MG63 (cell line): ENCODE measurements at places on chromosomes 4 and X.

DNA sequence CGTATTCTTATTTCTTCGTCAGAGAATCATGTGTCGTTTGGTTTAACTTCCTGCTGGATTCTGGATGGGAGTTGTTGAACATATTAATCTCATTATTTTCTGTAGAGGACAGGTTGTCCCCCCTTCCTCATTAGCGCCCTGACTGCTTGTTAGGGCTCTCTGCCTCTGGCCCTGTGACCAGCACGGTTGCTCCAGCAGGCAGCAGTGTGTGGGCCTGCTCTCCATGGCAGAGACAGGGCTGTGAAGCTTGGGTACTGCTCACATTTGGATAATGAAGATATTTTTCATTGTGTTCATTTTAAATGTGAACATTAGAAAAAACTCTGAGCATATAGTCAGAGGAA is 102.7 kb downstream of the KLHL8 start:
- DNase-seq, result no peak

DNA sequence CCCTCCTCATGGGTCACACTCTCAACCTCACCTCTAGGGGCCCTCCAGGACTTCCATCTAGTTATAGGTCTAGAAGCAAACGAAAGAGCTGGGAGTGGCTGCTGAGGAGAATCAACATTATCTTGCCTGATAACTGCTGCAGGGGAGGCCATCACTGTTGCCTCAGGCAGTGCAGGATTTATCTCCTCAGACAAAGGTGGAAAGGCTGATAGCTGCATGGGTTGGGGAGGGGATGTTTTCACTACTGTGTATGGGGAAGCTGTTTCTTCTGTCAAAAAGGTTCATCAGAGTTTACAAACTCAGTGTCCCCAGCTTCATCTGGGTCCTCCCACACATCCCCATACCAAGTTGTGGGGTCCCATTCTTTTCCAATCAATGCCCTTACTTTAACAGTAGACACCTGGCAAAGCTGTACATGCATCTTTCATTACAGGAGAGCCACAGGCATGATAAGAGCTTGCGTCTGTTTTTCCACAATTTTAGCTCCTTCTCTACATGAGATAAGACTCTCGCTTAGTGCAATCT is 17.6 kb upstream of the PRDM8 start:
- DNase-seq, result no peak

DNA sequence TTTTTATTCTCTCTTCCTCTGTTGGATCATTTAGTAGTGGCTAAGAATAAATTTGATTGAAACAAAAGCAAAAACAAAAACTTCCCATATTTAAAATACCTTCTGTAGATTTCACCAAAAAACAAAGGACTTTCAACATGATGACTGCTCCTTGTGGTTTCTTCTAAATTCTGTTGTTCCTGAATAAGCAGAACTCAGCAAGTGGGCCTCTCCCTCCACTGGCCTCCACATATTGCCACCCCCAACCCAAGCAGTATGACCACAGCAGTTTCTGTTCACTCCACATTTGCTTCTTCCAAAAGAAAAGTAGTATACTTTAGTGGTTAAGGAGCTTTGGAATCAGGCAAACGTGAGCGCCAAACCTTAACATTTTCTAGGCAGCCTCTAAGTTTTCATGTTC is 114.7 kb downstream of the COX18 start:
- no peak for DNase-seq

DNA sequence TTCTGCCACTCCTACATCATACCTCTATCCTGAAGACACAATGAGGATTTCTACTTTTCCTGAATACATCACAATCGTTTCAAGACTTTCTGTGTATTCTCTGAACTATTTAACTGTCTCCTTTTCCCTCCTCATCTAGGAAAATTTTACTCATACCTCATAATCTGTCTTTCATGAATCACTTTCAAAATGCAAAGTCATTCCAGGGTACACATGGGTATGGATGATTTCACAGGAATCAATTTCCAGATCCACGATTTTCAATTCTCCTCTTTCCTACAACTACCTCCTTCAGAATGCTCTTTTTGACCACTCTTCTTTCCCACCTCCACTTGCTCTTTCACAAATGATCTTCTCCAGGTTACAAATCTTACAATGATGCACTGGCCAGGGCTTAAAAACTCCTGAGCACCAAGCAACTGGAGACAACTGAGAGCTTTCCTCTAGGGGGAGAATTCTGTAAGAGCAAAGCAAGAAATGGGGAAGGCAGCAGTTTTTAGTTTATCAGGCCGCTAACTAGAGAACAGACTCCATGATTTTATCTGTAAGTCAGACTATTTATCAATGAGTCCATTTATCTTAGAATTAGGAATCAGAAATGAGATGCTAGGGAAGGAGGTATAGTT is 116.4 kb downstream of the PPP3CA start:
- no peak for DNase-seq

GRCh38 chr4:1172228-1172851 is at the start of gene SPON2:
SPON2 (minus strand) TSS chr4:1172583.
- DNase-seq, result no peak

DNA sequence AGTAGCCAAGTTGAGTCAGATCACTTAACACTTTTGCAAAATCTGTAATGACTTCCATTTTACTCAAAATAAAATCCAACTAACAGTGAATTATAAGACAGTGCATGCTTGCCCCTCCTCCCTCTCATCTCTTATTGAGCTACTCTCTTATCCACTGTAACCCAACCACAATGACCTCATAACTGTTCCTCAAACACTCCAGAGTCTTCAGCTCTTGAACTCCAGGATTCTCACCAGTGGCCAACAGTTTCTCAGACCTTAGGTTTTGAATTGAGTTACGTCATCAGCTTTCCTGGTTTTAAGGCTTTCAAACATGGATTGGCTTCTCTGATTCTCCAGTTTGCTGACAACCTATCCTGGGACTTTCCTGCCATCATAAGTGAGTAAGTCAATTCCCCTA is 938.3 kb downstream of the RAB28 start:
- no peak for DNase-seq

GRCh38 chr4:84167093-84167492 is 332.0 kb downstream of the NKX6-1 start:
- DNase-seq, result no peak

- no peak for DNase-seq
Observed at GRCh38 chrX:121558886-121559285, 511.5 kb downstream of the GLUD2 start.

- DNase-seq, result no peak
Observed at GRCh38 chrX:134244043-134244442, 7.1 kb downstream of the CCDC160 start.

- DNase-seq, result no peak
Observed at GRCh38 chr4:149347139-149347538, 468.5 kb downstream of the IQCM start.

GRCh38 chrX:27555514-27555913 is 34.6 kb upstream of the DCAF8L2 start:
- no peak for DNase-seq

- DNase-seq, result no peak
Observed at GRCh38 chr4:26104056-26104685, 190.2 kb downstream of the SMIM20 start.

DNA sequence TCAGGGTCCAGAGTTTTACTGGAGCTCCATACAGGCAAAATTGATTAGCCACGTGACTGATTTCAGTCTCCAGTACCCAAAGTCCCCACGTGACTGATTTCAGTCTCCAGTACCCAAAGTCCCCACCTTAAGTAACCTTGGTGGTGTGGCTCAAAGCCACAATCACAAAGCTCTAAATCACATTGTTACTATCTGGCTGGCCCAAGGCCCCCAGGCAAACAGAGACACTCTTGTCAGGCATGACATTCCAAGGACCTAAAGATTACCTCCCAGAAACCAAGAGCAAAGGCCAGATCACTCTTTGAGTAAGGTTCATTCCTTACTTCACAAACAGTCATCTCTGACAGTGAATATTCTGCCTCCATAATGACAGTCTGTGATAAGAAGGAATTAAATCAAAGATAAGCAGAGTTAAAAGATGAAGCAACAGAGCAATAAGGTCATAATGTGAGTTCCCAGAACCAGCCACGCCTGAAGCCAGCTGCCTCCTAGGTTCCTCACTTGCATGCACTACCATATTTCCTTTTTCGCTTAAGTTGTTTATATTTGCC is 78.5 kb downstream of the ANXA3 start:
- DNase-seq, result no peak

- DNase-seq, result no peak
Observed at GRCh38 chr4:102624505-102624904, 123.3 kb downstream of the NFKB1 start.

DNA sequence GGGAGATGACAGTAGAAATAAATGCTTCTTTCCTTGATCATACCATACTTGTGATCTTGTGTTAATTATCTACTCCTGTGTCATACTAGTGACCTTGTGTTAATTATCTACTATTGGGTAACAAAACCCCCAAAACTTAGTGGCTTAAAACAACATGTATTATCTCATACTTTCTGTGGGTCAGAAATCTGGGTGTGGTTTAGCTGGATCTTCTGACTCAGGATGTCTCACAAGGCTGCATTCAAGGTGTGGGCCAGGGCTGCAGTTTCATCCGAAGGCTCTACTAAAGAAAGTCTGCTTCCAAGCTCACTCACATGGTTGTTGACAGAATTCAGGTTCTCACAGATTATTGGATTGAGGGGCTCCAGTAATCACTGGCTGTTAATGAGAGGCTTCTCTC is 70.3 kb upstream of the NDP start:
- DNase-seq, result no peak

DNA sequence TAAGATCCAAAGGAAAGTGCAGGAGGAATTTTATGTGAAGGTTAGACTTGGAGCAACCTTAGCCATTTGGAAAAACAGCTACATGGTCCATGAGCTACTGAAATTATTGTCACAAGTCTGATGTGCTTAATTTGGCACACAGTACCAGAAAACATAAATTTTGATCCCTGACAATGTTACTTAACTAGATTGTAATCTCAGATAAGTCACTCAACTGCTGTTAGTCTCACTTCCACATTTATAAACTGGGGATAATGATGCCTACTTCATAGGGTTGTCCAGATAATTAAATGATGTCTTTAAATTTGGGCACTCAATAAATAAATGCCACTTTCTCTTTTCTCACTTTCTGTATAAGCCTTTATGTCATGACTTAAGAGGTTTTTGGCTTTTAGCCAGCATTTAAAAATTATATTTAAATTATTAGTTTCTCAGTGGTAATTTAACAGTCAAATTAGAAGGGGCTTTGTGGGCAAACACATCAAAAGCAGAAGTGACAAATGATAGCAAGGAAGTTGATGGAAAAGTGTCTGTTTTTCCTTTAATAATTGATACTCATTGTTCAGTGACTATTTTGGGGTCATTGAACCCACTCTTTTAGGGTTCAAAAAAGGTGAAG is 58.3 kb downstream of the PAQR3 start:
- no peak for DNase-seq

DNA sequence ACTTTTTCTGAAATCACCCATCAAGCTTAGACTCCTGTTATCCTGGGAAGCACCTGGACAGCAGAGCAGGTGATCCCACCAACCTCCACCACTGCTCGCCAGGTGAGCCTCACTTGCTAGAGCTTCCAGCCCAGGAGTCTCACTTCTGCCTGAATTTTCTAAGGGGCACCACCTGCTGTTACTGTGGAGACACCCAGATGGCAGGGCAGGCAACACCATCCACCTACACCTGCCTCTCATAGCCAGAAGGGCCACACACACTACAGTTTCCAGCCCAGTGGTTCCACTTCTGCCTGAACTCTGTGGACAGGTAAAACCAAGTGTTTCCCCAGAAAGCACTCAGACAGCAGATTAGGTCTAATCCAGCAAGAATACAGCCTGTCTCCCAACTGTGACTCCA is 262.0 kb downstream of the ARAP2 start:
- no peak for DNase-seq

DNA sequence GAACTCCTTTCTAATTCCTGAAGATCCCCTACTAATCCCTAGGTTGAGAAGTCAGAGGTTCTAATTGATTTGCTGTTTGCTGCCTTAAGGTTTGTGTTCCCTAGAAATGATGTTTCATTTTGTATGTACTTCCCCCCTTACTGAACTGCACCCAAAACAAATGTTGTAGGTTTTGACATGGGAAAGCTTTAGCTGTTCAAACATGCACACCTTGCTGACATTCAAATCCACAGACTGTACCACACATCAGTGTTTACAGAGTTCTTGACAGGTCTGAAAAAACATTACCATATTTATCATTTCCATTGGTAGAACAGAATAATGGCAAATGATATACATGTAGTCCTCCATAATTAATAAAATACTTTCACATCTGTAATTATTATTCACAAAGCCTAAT is 18.2 kb downstream of the EGF start:
- DNase-seq, result no peak

DNA sequence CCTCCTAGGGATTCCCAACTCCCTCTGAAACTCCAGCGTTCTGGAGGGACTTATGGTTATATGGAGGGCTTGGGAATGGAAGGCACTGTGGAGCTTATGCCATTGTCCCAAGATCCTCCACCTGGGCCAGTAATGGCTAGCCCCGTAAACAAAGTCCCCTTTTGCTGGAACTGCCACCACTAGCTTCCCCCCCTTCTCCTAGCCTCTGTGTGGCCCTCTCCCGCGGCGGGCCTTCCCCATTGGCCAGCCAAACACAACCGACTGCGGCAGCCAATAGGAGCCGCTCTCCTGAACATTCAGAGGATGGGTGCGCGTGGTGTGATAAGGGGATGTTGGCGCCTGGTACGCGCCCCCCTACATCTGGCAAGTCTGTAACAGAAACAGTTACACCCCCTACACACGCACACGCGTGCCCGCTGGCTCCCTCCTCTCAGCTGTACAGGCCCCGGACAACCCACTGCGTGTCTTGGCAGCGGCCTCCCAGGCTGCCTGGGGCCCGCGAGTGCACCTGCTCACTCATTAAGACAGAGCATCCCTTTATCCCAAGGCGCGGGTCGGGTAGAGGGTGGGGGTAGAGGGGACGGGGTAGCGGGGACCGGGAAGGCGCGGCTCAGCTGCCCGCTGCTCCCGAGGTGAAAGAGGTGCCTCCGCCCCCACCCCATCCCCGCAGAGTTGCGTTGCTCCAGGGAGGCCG is 863 bp upstream of the RAB33A start:
- DNase-seq, result no peak

- DNase-seq, result no peak
Observed at GRCh38 chr4:10738826-10739489, 54.4 kb upstream of the CLNK start.

DNA sequence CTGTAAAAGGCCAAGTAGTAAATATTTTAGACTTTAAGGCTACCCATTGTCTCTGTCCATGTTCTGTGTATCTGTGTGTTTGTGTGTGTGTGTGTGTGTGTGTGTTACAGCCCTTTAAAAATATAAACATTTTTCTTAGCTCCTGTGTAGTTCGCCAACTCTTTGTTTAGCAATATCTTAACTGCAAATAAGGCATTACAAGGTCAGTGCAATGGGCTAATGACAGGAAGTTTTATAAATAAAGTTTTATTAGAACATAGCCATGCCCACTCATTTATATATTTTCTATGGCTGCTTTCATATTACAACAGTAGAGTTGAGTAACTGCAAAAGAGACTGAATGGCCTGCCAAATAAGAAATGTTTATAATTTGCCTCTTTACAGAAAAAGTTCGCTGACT is 5.9 kb upstream of the SLC7A11 start:
- no peak for DNase-seq

DNA sequence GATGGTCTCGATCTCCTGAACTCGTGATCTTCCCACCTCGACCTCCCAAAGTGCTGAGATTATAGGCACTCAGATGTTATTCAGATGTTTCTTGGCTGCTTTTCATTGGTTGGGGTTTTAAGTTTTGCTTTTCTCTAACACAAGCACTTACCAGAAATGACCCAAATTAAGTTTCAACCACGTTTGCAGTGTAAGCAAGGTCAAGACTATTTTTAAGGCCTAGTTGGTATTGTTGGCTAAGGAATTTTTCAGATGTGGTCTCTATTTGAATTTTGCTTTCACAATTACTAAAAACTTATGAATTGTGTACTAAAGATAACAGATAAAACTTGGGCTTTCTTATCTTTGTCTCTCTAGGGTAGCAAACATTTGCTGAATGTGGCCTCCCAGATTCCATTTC is 1756.9 kb upstream of the TENM3 start:
- no peak for DNase-seq
